ENCODE measurements at places on chromosomes 11 and 22.

DNA sequence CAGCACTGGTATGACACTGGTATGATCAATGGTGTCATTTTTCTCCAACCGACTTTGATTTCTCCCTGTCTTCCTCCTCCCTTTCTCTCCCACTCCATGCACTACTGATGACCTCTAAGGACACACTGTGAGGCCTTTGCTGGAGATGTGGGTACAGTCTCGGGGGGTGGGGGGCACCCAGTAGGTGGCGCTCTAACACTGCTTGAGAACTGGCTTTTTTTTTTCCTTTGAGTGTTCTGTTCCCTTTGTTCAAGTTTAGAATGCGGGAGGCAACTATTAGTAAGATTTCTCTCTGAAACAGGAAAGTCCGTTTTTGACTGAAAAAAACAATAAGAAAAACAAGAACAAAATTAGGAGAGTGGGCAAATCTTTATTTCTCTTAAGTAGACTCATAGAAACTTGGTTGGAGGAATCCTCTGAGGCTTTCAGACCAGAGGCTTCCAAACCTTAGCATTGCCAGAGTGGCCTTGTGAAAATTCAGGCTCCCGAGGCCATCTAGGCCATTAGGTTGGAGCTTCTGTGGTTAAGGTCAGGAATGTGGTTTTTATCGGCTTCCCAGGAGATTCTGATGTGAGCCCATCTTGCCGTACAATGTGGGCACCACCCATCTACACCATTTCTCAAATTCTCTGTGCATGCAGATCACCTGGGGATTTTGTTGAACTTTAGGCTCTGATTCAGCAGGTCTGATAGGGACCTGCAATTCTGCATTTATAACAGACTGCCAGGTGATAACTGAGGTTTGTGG is 43.2 kb downstream of the PANX1 start:
- peak; percentile 77 for DNase-seq

DNA sequence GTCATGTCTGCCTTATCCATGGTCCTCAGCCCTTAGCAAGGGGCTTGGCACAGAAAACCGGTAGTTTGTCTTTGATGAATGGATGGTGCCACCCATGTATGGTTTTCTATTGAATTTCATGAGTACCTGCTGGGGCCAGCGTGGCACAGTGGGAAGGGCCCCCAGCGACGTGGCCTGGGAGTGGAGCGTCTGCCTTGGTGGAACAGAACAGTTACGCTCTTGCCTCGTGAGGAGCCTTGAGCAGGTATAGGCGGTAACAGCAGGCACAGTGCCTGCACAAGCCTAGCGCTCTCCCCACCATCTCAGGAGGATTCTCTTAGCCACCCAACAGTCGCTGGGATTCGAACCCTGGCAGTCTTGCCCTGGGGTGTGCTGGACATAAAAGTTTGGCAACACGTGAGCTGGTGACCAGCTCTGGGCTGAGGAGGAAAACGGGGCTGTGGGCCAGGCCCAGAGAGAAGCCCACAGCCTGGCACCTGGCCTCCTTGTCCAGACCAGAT is 3.0 kb upstream of the SSH3 start:
- DNase-seq: peak; percentile 23

- DNase-seq: no peak
Measured at GRCh38 chr11:117997406-117997805, 11.2 kb downstream of the IL10RA start.

GRCh38 chr11:12182676-12183541 is 72.5 kb downstream of the MICAL2 start:
- DNase-seq: no peak

DNA sequence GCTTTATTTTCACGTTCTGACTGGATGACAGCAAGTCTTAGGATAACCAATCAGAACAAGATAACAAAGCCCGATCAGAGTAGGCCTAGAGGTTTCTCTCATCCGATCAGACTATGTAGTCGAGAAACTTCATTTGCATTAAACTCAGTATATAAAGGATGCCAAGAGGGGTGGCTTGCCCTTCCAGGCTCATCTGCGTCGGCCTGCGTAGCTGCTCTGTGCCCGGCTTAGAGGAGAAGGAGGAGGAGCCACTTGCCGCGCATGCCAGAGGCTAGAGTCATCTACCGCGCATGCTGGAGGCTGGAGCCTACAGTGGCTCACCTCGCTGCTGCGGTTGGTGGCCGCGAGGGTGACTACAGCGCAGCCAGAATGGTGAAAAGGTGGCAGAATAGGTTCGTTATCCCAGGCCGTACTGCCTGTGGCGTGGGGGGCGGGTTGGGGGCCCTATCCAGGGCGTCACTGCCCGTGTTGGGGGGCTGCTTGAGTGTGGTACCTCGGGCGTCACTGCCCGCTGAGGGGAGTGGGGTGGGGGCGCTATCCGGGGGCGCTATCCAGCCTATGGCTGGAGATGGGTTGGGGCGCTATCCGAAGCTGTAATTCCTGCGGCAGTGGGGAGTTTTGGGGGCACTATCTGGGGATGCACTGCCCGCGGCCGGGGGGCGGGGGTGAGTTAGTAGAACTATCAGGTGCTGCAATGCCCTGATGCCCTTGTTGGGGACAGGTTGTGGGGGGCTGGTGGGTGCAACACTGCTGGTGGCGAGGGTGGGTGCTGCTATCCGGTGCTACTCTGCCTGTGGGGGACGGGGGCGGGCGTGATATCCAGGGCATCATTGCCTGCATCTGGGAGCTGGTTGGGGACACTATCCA is at the start of gene RFPL2:
RFPL2 (minus strand) TSS at position 218 of the 867 bp plus-strand sequence. CDS start 2,622 bp downstream, outside the sequence.
- peak; percentile 74 for DNase-seq

DNA sequence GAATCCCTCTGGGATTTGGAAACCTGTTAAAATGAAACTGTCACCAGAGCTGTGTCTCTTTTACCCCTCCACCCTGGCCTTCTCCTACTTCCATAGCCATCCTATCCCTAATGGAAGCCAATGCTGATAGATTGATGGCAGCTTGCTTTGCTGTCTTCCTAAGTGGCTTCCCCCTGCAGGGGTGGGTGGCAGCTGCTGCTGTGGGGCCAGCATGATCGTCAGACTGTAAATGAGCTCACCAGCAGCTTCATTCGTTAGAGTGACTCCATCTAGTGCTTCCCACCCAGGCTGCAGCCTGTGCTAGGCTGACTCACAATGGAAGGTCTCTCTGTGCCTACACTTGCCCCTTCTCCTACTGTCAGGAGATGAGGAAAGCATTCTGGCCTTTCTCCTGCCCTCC is 311.0 kb downstream of the BUD13 start:
- no peak for DNase-seq

Measured in left colon (tissue), 2 donors.